Activated T-cell treated with anti-CD3 and anti-CD28 coated beads for 48 hours (primary cell): ENCODE measurements at places on chromosomes 16 and 17.

- no peak for DNase-seq
Observed at GRCh38 chr16:83933885-83934683, 19.0 kb upstream of the OSGIN1 start.

GRCh38 chr17:57876023-57876865 is 26.4 kb upstream of the MRPS23 start:
- DNase-seq = no peak

DNA sequence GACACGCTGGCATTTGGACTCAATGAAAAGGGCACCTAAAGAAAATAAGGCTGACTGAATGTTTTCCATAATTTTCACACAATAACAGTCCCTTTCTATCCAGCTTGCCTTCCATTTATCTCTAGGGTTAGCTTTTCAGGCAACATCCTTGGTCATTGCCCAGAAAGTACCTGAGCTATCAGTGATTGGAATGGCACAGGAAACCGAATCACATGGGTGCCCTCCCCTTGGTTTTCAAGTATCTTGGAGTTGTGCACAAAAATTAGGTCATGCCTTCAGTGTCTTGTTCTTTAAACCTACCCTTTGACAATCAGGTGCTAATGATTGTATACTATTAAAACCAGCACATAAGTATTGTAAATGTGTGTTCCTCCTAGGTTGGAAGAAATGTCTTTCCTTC is 3.3 kb upstream of the VPS4A start:
- DNase-seq = no peak

DNA sequence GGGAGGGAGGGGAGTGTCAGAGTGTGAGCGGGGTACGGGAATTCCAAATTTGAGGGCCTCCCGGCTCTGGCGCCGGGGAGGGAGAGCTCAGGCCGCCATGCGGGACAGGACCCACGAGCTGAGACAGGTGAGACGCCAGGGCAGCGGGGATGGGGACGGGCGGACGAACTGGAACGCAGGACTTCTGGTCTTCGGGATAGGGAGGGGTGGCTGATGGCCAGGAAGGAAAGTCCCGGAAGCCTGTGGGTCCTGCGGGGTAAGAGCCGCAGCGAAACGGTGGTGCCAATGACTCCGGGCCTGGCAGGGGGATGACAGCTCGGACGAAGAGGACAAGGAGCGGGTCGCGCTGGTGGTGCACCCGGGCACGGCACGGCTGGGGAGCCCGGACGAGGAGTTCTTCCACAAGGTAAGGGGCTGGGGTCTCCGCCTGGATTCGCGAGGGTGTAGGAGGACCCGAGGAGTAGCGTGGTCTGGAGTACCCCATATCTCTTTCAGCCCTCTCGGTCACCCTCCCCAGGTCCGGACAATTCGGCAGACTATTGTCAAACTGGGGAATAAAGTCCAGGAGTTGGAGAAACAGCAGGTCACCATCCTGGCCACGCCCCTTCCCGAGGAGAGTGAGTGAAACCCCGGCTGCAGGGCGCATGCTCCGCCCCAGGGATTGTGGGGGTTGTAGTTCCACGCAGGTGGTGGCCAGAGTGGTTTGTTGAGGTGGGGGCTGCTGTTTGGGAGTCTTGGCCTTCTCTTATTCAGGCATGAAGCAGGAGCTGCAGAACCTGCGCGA is 543 bp downstream of the STX4 start:
- peak; percentile 84 for DNase-seq

DNA sequence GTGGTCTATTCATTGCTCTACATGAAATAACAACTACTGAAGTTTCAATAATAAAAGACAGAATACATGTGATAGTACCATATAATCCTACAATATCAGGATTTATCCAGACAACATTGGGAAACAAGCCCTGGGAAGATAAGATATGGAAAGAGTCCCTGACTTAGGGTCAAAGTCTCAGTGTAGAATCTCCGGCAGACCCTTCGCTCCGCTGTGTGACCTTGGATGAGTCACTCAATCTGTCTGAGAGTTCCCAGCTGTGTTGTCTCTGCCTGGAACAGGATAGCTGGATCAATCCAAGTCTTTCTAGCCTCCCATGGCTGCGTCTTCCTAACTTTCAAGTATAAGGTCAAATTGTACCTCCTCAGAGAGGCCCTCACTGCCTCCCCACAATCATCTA is 335.9 kb downstream of the TMEM114 start:
- DNase-seq = no peak

DNA sequence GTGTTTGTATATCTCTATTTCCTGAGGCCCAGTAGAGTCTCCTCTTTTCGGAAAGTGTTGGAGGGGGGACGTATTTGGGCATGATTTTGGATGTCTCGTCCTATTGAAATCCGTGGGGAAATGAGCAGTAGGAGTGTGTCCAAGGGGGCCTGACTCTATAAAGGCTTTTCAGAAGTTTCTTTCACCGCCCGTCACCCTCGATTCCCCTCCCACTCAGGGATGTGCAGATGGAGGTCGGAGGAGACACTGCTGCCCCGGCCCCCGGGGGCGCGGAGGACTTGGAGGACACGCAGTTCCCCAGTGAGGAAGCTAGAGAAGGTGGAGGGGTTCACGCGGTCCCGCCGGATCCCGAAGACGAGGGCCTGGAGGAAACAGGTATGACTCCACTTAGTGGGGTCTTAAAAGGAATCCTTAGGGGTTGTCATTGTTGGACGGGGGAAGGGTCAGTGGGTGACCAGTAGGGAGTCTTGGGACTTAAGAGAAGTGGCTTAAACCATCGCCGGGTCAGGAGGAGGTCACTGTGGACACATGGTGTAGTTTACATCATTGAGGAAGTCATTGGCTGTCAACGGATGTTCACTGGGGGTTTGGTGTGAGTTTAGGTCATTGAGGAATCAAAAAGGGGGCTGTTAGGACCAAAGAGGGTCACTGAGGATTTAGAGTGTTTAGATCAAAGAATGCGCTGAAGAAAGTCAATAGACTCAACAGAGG is 424 bp downstream of the MON1B start:
- no peak for DNase-seq

DNA sequence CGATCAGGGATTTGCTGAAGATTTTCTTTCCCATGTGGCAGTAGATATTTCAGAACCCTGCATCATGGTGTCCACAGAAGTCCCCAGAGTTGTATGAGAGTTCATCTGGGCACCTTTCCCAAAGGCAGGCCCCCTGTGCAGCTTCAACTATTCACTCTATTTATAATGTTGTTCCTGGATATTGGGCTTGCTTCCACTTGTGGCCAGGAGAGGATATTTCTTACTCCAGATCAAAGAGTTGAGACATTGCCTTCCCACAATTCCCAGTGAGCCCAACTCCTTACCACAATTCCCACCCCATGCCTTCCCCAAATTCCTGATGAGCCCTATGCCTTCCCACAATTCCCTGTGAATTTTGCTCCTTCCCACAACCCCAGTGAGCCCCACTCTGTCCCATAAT is 206.9 kb downstream of the WWOX start:
- no peak for DNase-seq

- peak; percentile 20 for DNase-seq
Observed at GRCh38 chr17:68398691-68399637, 58.3 kb downstream of the WIPI1 start.

- peak; percentile 45 for DNase-seq
Observed at GRCh38 chr16:324451-325334, 27.8 kb downstream of the AXIN1 start.

DNA sequence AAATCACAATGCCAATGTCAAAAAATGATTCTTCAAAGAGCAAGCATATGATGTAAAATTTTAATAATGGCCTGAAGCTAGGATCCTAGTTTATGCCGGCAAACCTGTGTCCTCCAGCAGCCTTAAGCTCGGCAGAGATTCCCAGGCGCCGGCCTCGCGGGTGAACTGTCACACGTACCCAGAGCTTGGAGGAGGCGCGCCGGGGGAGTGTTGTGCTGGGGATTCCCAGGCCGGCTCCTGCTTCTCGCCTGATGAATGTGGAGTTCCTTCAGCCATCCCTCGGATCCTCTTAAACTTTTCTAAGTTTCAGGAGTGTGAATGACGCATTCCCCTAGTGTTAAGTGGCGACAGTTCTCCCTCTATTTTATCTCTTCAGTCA is 19.1 kb upstream of the NTN1 start:
- DNase-seq = no peak

- no peak for DNase-seq
Observed at GRCh38 chr17:72063756-72064450, 56.9 kb upstream of the SOX9 start.

DNA sequence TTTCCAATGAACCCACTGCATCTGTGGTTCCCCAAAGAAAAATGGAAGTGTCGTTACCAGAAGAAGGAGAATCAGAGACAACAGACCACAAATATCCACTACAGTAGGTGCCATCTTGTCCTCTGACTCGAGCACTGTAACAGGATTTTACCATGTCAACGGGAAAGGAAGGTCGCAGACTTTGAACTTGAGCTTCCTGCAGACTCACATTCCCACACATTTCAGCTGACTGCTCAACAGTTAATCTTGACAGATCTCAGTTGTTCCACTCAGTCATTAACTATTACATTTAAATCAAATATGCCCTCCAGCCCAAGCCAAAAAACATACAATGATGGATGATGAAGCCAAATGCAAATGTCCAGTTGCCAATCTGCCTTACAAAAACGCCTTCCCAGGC is 37.0 kb downstream of the GAS7 start:
- no peak for DNase-seq

GRCh38 chr17:38450557-38451029 is 22.3 kb downstream of the ARHGAP23 start:
- DNase-seq = no peak

DNA sequence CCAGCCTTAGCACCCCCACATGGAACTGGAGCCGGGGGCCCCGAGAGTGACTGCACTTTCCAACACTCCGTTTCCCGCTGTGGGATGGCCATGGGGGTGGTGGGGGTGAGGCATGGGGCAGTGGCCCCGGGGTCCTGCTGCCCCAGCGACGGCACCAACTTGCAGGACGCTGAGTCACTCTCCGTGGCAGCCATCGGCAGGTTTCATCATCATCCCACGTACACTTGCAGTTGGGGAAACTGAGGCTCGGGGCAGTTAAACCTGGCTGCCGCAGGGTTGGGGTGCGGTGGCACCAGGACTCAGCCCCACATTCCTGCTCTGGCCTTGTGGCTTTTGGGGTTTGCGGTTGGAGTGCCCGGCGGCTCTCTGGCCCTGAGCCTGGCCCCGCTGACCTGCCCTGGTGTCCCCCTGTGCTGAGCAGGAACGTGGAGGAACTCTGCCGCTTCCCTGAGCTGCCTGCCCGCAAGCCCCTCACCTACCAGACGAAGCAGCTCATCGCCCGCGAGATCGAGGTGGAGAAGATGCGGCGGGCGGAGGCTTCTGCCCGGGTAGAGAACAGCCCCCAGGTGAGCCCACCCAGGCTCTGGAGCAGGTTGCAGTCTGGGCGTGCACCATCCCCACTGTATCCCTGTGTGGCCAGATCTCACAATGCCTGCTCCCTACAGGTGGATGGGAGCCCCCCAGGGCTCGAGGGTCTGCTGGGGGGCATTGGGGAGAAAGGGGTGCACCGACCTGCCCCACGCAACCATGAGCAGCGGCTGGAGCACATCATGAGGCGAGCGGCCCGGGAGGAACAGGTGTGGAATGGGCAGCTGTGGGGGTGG is 4.0 kb downstream of the GNG13 start:
- no peak for DNase-seq

- DNase-seq = no peak
Observed at GRCh38 chr16:65487231-65487630, 365.4 kb upstream of the CDH11 start.

DNA sequence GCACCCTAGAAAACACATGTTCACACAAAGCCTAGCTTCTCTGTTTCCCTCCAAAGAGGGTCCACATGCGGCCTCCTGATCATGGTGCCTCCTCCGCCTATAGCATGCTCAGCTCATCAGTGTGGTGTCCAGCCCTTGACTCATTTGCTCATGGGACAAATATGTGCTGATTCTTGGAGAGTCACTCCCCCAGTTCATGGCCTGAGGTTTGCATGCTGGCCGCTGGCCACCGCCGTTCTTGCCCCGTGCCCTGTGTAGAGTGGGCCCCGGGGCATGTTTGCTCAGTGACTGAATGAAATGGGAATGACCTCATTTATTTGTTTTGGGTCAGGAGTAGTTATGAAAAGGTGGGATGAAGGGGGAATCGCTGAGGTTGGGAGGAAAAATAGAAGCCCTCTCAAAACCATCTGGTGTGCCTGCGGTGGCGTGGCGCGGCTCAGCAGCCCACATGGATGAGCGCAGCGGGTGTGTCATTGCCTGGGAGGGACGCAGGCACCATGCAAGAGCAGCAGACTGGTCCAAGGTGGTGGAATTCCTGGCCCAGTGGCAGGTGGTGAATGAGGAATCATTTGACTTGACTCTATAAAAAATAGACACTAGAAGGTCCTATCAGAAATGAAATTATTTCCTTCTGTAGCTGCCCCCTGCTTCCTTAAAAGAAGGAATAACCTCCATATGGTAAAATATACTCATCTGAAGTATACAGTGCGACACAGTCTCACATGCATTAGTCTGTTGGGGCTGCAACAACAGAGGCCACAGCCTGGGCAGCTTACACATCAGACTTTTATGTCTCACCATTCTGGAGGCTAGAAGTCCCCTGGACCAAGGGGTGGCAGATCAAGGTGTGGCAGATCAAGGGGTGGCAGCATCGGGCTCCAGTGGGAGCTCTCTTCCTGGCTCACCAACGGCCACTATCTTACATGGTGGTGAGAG is 31.7 kb downstream of the CRISPLD2 start:
- DNase-seq = no peak

GRCh38 chr16:17013038-17013437 is 457.7 kb downstream of the XYLT1 start:
- DNase-seq = no peak

DNA sequence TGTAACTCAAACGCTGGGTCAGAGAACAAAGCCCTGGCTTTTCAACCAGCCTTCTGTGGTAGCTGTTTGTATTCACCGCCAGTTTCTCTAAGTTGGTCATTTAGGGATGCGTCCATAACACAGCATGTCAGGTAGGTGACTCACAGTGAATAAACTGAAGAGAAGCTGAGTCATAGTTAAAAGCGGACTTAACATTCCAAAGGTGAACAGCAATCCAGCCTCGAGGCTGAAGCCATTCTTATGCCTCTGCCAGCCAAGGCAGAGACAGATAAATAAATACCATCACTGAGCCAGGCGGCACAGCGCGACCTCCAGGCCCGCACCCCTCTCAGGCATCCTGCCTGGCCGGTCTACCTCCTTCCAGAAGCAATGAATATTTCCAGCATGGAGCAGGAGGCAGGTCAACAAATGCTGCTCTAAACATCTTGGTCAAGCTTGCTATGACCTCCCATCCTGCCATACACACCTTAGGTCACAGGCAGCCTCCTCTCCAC is 12.4 kb upstream of the CACNG4 start:
- DNase-seq = no peak

- no peak for DNase-seq
Observed at GRCh38 chr17:63095879-63096278, 129.8 kb downstream of the TANC2 start.

- no peak for DNase-seq
Observed at GRCh38 chr17:56754523-56755208, 79.1 kb downstream of the C17orf67 start.
